ENCODE measurements at places on chromosomes 6 and 20.

DNA sequence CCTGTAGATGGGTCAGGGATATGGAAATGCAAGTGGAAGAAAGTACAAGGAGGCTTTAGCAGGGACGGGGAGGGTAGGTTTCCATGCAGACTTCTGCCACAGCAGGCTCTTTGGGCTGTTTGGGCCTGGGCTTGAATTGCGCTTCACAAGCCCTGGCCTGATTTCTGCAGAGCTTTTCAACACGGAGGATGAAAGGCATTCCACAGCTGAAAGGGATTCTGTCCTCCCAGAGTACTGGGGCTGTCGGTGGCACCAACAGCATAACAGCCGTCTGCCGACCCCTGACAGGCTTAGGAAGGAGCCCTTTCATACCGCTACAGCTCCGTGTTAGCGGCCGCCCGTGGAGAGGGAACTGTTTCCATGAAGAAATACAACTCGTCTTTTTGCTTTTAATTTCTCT is 22.9 kb upstream of the TBC1D7 start:
- DNase-seq = no peak

- no peak for DNase-seq
These were observed 12.3 kb downstream of the LOC128125822 start for GRCh38 chr6:63584566-63584965.

GRCh38 chr6:92647630-92648029 is 771.7 kb downstream of the EPHA7 start:
- DNase-seq = no peak

GRCh38 chr20:34420146-34420545 is 57.1 kb downstream of the ITCH start:
- DNase-seq = no peak

DNA sequence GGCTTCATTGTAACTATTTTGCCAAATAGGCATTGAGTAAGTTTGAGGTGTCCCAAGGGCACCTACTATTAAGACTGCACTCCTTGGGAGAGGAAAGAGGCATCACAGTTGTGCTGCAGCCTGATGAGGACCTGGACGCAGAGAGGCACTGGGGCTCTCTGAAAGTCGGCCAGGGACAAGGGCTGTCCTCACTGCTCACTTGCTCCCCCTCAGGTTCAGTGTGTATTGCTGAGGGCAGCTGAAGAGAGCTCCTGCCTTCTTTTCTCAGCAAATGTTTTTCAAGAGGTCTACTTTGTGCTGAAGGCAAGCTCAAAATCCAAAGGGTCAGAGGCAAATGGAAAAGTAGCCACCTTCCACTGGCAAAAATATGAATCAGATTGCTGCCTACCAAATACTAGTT is 331.8 kb downstream of the RIMS1 start:
- no peak for DNase-seq

- no peak for DNase-seq
These were observed 33.9 kb downstream of the ADTRP start for GRCh38 chr6:11744753-11745152.

Measured in BJ (cell line).